ENCODE measurements at places on chromosomes 2 and 18. TPM values are rescaled to one million over a fixed set of nuclear protein-coding genes. Genes with fewer than 3 reads are reported as not detected.

DNA sequence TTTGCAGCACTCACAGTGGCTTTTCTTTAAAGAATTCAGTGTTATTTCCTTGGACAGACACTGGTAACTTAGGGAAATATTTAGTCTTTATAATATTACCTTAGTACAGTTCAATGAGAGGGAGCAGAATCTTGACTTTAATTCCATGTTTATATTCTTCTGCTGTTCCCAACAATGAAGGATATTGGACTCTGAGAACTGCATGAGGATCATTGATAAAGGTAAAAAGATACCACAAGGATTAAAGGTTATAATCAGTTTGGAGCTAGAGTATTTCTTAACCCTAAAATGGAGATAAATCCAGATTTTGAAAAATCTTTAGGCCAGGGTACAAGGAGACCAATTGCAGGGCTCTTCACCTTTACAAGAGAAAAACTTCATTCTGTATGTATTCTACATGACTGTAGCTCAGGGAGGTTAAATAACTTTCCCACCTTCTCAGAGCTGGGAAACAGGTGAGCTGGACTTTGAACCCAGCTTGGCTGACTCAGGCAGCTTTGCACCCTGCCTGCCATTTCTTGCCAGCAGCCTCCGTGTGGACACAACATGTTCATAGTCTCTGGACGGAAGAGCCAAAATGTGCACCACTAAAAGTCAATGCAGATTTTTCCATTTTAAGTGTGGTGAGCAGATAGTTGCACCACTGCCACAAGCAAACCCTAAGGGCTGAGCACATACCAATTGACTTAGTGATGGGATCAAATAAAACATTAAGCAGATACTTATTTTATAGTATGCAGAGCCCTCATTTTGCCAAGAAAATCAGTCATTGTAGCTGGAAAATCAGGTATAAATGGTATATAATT lies 26.7 kb downstream of the UPP2 start:
- DNase-seq, result no peak

DNA sequence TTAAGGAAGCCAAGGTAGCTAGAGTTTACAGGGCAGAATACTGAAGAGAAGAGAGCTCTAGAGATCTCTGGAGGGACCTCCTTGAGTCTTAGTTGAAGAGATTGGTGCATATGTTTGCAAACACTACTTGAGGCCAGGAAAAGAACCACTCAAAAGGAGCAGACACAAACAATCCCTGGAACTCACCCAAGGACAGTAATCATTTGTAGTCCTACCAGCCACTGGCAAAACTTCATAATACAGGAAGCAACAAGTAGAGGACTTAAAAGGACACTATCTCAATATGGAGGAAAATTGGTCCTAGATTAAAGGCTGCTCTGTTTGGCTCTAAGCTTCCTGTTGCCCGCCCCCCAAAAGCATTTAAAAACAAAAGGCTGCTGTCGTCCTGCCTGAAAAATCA lies 46.9 kb upstream of the UBXN4 start:
- DNase-seq, result peak; percentile 19

DNA sequence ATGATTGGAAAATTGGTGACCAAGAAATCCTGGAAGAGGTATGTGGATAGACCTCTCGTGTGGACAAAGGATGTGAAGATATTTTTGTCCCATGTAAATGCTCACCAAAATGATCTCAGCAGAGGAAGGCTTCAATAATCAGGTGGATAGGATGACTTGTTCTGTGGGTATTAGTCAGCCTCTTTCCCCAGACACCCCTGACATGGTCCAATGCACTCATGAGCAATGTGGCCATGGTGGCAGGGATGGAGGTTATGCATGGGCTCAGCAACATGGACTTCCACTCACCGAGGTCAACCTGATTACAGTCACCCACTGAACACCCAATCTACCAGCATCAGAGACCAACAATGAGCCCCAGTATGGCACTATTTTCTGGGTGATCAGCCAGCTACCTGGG lies 20.2 kb downstream of the CHRNA1 start:
- no peak for DNase-seq

GRCh38 chr2:12930391-12930790 lies 213.7 kb downstream of the TRIB2 start:
- no peak for DNase-seq

GRCh38 chr2:238236571-238236970 lies 3.3 kb downstream of the HES6 start:
- no peak for DNase-seq

GRCh38 chr2:65565681-65566080 lies 133.3 kb upstream of the SPRED2 start:
- DNase-seq, result no peak

- no peak for DNase-seq
Measured at GRCh38 chr2:179461420-179461819, 196.8 kb upstream of the SESTD1 start.

- DNase-seq, result peak; percentile 65
Measured at GRCh38 chr2:42810971-42811811, 18.8 kb upstream of the HAAO start.

DNA sequence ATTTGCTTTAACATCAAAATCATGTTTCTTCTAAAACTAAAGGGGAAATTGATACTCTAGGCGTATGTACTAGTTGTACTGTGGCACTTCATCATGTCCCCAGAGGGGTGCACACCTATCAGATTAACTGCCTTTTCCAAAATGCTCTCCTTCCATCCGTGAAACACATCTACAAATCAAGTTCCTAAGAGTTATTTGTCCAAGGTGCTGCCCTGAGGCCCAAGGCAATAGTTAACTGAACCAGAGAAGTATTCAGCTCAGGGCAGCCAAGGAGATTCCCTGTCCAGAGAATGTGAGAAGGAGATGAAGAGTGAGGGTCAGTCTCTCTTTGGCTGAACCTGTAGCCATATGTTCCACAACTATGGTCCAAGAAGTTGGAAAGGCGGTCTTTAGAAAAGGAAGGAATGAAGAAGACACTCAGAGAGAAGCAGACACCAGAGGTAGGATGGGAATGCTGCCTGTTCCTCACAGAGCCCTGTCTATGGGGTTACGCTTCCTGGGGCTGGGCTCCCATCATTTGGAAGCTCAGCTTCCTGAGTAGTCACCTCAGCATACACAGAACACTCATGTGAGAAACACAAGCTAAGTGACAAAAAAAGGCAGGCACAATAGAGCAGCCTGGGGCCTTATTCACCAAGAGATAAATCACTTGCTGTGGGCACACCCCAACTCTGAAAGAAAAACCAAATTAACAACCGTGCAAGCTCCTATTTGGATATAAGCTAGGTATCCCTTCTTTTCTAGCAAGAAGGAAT lies 55.6 kb downstream of the ANKRD44 start:
- peak; percentile 60 for DNase-seq

GRCh38 chr2:216365518-216365917 lies 6.8 kb downstream of the MARCHF4 start:
- no peak for DNase-seq

GRCh38 chr2:240568678-240569522 lies 616 bp downstream of the RNPEPL1 start:
- DNase-seq, result peak; percentile 75

- peak; percentile 24 for DNase-seq
Measured at GRCh38 chr2:18552351-18553077, 7.9 kb downstream of the RDH14 start.

DNA sequence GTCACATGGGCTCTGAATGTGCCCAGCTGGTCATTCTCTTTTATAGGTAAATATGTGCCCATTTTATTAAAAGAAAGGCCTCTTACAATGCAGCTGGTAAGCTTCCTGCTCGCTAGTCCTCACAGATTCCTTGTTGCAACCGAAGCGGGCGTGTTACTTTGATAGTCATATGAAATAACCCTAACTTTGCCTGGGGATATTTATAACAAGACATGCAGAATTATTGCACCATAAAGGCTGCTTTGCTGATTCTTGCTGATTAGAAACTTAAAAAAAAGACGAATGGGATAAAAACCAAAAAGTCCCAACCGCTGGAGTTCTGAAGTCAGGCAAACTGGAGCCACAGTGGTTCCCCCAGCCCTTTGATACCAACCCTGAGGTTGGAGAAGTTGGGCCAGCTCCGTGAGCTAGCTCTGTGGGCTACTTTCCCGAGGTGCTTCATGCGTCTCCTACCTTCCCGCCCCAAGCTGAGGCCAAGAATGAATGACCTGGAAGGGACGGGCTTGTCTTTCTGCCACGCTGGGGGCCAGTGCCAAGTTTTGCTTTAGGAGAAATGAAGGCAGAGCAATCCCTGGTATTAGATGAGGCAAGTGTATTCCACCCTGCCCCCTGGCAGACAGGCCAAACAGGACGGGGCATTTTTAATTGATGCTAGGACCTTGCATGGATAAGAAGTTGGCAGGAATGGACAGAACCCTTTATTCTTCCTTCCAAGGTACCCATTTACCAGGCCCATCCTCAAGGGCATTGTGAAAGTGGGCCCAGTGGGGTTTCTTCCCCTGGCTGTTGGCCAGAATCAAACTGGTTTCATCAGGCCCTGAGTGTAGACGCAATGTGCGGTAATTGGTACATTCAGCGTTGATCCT lies 140.4 kb downstream of the KCTD1 start:
- no peak for DNase-seq

GRCh38 chr2:169363560-169364150 lies 1.3 kb upstream of the LRP2 start:
- DNase-seq, result peak; percentile 28

DNA sequence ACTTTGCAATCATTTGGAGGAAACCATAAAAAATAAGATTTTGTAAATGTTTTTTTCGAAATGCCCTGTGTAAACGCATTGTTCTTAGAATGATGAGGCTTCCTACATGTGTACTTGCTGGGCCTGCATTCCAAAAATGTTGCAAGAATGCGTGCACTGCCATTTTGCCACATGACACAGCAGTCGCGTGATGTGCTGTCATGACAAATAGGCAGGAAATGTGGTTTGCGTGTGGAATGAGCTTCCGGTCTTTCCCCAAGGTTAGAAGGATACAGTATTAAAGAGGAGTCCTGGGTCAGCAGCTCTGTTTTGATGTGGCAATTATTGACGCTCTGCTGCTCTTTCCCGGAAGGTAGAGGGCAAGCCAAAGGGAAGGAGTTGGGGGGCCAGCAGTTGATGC lies 18.1 kb upstream of the SERPINB2 start:
- DNase-seq, result peak; percentile 95

GRCh38 chr2:8219631-8220355 lies 462.1 kb upstream of the ID2 start:
- peak; percentile 3 for DNase-seq

SERPINB7 gene
- 18.6 TPM for total RNA-seq

GPN1 gene
- total RNA-seq, result 25.1 TPM

AGXT gene
- total RNA-seq, result not detected

ZNF512 gene
- 13.3 TPM for total RNA-seq

SRD5A2 gene
- total RNA-seq, result not detected

CYP26B1 gene
- total RNA-seq, result 0.32 TPM

FOXD4L1 gene
- total RNA-seq, result not detected

LYPD6B gene
- 3.9 TPM for total RNA-seq

Data from GM23248 (cell line).